ENCODE measurements at places on chromosomes 4 and X.

DNA sequence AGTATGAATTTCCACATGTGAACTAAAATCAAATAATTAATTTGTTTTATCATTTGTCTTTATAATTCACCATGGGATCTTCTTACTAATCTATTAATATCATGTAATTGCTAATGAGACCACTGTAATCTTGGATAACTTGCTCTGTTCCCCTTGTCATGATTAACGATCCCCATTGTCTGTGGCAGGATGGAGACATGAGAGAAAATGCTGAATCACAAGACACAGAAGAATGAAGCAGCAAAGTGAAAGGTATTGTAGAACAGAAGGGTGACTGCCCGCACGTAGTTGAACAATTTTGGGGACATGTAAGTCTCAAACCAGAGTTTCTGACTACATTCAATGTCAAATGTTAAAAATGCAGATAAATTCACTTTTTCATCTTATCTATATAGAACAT, 135.2 kb downstream of the EPHA5 start:
- DNase-seq, result no peak

DNA sequence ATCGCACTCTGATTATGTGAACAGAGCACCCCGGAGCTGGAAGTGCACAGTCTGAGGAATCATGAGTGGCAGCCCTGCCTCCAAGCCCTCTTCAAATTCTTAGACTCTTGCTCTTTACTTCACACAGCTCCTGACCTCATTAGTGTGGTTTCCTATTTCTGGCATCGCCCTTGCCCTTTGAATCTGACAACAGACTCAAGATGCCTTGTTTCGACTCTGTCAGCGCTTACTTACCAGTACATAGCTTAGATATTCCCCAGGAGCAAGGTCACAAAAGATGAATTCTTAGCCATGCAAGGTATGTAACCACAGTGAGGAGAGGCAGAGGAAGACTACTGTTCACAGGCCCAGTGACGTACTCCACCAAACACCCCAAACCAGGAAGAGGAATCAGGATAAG, 167.2 kb downstream of the KDR start:
- DNase-seq, result no peak

GRCh38 chrX:1717373-1717772, 102.5 kb downstream of the ASMT start:
- DNase-seq, result no peak

GRCh38 chr4:38856524-38857337, at the start of gene TLR6:
Gene TLR6 (minus strand): TSS chr4:38856817. CDS start chr4:38829473, 27,344 bp downstream.
- peak; percentile 18 for DNase-seq

DNA sequence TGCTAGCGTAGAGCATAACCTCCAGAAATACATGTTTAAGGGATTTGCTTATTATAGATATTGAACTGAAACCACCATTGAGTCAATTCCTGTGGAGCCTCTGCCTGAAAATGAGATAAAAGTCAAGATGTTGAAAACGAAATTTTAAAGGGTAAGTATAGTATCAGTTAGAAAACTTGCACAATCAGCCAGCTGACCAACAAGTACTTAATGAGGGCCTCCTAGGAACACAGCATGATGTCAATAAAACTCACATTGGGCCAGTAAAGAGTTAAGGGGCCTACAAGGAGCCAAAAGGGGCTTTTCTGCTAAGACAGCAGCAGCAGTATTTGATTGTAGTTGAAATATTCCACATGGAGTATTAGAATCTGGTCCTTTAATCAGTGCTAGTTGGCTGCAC, 314.1 kb upstream of the PPARGC1A start:
- no peak for DNase-seq

DNA sequence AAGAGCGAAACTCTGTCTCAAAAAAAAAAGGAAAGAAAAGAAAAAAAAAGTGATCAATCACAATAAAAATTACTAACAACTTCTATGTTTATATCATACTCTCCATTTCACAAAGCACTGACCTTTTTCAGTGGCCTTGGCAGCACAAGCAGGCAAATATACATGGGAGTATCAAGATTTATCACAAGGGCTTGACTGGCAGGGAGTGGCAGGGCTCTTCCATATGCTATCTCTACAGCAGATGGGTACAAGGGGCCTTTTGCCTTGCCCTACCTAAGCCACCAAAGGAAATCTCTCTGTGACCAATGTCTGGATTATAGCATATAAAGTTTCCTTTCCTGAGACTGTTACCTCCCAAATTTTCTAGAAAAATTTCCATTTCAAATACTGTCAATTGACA, 24.4 kb downstream of the TSPAN5 start:
- no peak for DNase-seq

GRCh38 chr4:138034871-138035270, 207.3 kb downstream of the SLC7A11 start:
- DNase-seq, result no peak

DNA sequence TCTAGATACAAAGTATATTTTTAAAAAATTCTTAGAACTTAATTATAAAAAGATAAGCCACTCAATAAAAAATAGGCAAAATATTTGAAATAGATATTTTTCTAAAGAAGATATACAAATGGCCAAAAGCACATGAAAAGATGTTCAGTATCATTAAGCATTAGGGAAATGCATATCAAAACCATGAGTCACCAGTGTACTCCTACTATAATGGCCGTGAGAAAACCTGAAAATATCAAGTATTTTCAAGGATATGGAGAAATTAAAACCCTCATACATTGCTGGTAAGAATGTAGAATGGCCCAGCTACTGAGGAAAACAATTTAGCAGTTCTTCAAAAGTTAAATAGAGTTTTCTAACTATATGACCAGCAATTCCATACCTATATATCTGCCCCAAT, 337.9 kb downstream of the CAMK2D start:
- no peak for DNase-seq

DNA sequence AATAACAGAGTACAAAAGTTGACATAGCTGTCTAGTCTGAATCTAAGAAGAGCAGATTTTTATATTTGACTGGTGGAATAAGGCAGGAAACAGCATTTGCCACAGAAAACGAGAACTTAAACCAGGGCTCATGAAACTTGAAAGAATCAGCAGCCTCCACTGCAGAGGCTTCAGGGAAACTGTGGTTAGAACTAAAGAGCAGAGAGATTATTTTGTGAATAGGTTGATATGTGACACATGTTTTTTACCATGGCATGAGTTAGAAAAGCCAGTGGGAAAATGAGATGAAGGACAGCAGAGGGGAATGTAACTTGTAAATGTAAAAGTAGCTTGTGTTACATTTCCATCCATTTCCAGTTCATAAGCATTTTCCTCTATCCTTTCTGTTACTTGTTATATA, 63.7 kb upstream of the CAMK2D start:
- DNase-seq, result no peak

DNA sequence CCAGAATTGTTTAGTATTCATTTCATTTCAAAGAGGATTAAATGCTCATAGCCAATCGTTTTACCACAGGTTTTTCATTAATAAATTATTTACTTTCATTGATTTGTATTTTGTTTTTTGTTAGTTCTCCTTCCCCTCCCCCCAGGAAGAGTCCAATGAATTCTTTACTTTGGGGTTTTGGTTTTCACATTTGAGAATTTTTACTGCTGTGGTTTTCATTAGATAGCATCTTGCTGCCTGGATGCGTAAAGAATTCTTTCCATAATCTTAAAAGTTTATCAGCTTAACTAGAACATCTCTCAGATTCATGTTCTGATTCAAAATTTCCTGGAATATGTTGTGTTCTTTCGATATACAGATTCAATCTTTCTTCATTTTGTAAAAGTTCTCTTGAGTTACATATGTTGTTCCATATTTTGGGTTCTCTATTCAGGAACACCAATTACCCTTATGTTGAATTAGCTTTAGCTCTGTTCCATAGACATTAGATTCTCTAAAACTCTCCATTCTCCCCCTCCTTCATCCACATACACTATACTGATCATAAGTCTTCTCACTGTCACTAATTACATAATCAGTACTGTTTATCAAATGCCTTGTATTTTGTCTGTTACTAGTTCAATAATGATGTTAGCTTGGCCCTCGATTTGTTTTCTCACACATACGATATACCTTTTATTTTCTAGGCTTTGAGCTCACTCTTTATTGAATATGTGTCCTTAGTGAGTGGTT, 184.4 kb downstream of the CAMK2D start:
- DNase-seq, result no peak

GRCh38 chrX:133307637-133308498, 89.7 kb upstream of the TFDP3 start:
- no peak for DNase-seq

DNA sequence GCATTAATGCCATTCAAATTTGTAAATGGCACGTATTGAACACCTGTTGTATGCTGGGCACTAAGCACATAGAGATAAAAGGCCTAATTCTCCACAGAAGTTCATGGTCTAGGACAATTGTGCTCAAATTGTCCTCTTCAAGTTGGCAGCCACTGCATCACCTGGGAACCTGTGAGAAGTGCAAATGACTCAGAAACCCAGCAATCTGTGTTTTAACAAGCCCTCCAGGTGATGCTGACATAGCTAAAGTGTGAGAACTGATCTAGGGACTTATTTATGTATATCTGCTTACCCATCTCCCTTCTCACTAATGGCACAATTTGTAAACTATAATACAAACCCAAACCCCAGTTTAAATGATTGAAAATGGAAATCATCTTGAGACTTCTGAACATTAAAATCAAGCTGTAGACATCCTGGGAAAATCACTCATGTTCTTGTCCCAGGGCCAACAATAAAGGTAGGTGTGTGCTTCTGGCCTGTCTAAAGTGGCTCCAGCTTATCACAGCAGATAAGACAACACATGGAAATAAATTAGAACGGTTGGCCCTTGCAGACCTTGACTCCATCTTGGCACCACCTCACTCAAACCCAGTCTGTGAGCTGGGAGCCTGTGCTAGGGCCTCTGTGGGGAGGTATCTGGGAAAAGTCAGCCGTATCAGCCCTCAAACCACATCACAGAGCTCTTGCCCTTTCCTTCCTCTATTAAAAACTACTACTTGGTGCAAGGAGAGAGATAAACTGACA, 46.8 kb downstream of the UCHL1 start:
- DNase-seq, result no peak

- DNase-seq, result no peak
These were observed 30.6 kb downstream of the PCDH19 start for GRCh38 chrX:100379388-100379986.

All from stimulated activated CD8-positive, alpha-beta memory T cell treated with anti-CD3 and anti-CD28 coated beads, Interleukin-7, amount 100 ng/mL, for 4 hours (primary cell).